CD4-positive, CD25-positive, alpha-beta regulatory T cell (primary cell): ENCODE measurements at places on chromosomes 4 and X. TPM values are rescaled to one million over a fixed set of nuclear protein-coding genes. Genes with fewer than 3 reads are reported as not detected.

- H3K4me3 ChIP-seq, result no peak overlapping the region
- H3K27me3 ChIP-seq, result no peaks in the 10 kb centered on the region
- H3K36me3 ChIP-seq, result no peaks in the 10 kb centered on the region
- H3K27ac ChIP-seq, result no peak overlapping the region
- no peaks in the 10 kb centered on the region for H3K4me1 ChIP-seq
- DNase-seq, result no peak
Observed at GRCh38 chr4:17939054-17939453, 82.5 kb downstream of the LCORL start.

- H3K4me3 ChIP-seq, result peak overlapping the region; percentile 90
- no peak overlapping the region for H3K27ac ChIP-seq
- no peaks in the 10 kb centered on the region for H3K27me3 ChIP-seq
- peaks cover 9% of the 10 kb centered on the region for H3K36me3 ChIP-seq
- DNase-seq, result no peak
Observed at GRCh38 chrX:15739886-15740285, 1.8 kb downstream of the CA5B start.

GRCh38 chr4:63524764-63525163 lies 884.5 kb downstream of the TECRL start:
- H3K4me1 ChIP-seq, result no peaks in the 10 kb centered on the region
- H3K27me3 ChIP-seq, result no peaks in the 10 kb centered on the region
- no peaks in the 10 kb centered on the region for H3K36me3 ChIP-seq
- no peak overlapping the region for H3K4me3 ChIP-seq
- no peak overlapping the region for H3K27ac ChIP-seq

- no peaks in the 10 kb centered on the region for H3K27me3 ChIP-seq
- H3K4me1 ChIP-seq, result peaks cover 7% of the 10 kb centered on the region
- H3K27ac ChIP-seq, result peak overlapping the region; percentile 98
Observed at GRCh38 chrX:103687696-103688201, 1.2 kb upstream of the MORF4L2 start.

DNA sequence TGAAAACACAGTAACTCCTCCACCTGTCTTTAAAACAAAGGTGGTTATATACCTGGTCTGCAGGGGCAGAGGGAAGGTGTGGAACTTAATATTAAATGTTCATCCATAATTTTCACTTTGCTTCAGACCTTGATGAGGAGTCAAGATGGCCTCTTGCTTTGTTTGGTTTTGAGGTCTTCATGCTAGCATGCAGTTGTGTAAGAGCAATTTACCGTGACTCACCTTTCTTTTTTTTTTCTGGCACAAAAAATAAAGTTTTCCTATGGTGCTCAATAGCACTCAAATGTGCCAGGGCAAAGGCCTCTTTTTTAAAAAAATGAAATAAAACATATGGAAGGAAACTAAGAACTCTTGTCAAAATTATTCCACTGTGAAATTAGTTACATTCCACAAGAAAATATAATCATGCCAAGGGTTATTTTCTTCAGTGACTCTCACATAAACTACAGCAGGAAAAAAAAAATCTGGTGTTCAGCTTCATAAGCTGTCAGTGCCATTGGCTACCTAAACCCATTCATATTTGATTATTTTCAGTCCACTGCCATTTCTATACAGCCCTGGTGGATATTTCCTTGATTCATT lies 128.2 kb downstream of the SLC7A11 start:
- H3K27me3 ChIP-seq, result no peaks in the 10 kb centered on the region
- H3K4me1 ChIP-seq, result no peaks in the 10 kb centered on the region
- DNase-seq, result no peak

GRCh38 chr4:48683784-48684666 lies 96.1 kb downstream of the FRYL start:
- H3K4me3 ChIP-seq, result no peak overlapping the region
- H3K36me3 ChIP-seq, result no peaks in the 10 kb centered on the region
- DNase-seq, result no peak
- H3K27ac ChIP-seq, result no peak overlapping the region

DNA sequence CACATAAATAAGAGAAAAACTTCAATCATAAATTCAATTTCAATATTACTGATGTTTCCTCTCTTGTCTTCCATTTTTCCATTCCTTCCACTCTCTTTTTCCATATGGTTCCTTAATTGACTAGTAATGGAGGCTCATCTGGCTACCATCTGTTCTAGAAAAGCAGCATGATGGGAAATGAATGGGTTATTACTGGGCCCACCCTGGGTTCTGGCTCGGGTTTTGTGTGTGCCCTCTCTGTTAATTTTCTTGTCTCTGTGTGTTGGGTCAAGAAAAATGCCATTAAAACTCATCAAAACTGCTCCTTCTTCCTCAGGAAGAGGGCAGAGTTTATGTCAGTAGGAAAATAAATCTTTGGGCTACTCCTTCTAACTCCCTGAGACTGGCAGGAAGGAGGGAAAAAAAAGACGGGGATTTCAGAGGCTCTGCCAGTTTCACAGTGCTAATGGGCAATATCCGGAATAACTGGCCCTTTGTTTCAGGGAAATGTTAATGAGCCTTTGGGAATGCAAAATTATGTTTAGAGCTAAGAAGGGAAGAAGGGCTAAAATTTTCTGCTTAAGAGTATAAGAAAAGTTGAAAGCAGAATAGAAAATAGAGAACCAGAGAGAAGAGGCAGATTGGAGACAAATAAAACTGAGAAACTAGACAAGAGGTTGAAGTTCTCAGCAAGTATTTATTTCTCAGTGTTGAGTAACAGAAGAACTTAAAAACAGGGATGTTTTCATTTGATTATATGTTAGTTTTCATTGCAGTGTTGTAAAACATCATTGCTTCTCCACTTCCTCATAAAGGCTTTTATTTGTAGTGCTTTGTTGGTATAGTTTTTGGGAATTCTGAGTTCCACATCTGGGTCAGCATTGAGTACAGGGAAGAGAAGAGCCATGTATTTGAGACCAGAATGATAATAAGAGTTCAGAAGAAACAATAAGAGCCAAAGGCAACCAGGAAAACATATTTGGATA lies 19.7 kb downstream of the GABRB1 start:
- no peak overlapping the region for H3K4me3 ChIP-seq
- H3K27ac ChIP-seq, result no peak overlapping the region
- no peaks in the 10 kb centered on the region for H3K36me3 ChIP-seq
- DNase-seq, result no peak
- H3K27me3 ChIP-seq, result no peaks in the 10 kb centered on the region
- no peaks in the 10 kb centered on the region for H3K4me1 ChIP-seq

The LRIT3 gene
- total RNA-seq, result 0.25 TPM

The FUNDC2 gene
- total RNA-seq, result 36.9 TPM

The MAGEC3 gene
- not detected for total RNA-seq
